ENCODE measurements at places on chromosomes 4 and X.

DNA sequence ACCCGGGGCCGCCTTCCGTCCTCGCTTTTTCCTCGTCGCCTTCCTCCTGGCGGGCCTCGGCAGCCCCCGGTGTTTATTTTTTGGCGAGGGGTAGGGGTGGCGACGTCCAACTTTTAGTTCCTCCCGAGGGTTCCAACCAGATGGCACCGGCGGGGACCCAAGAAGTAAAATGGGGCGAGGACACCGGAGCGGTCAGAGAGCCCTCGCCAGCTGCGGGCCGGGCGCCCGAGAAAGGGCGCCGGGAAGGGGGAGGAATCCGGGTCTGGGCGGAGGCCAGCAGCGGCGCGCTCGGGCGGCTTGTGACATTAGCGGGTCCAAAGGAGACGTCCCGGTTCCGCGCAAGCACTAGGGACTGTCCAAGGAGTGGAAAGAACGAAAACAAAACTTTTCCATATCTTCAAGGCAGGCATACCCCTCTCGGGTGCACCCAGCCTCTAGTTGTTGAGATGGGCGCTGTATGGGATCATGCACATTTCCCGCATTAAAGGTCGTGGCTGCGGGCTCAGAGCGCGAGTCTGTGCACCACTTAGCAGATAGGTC is 691 bp upstream of the USP46 start:
- no peak for DNase-seq

DNA sequence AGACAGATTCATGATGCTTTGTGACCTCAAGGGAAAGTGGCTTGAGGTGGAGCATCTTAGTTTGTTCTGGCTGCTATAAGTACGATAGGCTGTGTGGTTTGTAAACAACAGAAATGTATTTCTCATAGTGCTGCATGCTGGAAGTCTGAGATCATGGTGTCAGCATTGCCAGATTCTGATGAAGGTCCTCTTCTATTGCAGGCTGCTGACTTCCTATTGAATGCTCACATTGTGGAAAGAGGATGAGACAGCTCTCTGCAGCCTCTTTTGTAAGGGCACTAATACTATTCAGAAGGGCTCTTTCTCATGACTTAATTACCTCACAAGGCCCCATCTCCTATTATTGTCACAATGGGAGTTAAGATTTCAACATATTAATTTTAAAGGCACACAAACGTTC is 1674.0 kb upstream of the PCDH7 start:
- no peak for DNase-seq

DNA sequence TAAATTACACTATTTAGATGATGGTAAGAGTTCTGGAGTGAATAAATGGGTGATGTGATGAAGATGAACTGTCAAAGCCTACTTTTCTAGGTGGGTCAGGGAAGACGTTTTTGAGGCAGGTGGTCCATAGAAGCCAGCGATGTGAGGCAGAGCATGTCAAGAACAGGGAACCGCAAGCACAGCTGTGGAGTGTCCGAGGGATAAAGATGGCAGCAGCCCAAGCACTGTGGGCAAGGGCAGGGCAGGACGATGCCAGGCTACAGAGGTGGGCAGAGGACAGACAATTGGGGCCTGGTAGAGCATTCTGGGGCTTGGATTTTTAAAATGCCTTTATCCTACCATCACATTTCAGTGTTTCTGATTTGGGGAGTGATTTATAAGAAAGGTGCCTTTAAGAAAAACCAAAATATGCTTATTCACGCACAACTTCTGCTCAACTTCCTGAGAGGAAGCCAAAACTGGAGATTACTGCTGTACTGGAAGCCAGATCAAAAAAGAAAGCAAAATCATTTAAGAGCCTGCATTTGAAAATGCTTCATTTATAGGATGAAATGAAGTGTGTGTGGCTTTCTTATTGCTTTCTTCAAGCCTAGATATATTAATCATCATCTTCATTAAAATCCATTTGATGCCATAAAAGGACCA is 119.0 kb upstream of the WDR17 start:
- DNase-seq, result no peak

DNA sequence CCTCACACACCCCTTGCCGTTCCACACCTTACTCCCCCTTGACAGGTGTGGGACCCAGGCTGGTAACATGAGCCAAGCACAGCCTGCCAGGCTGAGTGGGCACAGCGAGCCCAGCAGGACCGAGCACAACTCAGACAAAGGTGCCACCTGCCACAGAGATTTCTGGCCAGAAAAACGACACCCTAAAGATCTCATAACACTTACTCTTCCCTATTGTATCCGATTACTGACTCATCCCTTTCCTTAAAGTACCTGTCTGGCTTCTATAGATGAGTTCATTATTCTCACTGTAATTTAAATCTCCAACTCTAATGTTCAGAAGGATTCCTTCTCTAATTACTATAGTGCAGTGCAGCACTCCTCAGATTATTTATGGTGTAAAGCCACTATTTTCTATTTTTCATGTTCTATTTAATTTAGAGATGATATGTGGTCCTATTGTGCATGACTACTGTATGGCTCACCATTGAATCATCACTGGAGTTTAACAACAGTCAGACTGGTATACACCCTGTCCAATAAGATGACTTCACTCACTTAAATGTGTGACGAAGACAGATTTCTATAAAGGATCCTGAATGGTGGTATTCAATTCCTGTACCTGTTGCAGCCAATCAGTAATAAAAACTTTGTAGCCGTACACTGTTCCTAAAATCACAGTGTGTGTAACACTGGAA is 7.6 kb upstream of the SYTL5 start:
- DNase-seq, result no peak

GRCh38 chrX:119419146-119419545 is 20.0 kb downstream of the SLC25A43 start:
- DNase-seq, result no peak

DNA sequence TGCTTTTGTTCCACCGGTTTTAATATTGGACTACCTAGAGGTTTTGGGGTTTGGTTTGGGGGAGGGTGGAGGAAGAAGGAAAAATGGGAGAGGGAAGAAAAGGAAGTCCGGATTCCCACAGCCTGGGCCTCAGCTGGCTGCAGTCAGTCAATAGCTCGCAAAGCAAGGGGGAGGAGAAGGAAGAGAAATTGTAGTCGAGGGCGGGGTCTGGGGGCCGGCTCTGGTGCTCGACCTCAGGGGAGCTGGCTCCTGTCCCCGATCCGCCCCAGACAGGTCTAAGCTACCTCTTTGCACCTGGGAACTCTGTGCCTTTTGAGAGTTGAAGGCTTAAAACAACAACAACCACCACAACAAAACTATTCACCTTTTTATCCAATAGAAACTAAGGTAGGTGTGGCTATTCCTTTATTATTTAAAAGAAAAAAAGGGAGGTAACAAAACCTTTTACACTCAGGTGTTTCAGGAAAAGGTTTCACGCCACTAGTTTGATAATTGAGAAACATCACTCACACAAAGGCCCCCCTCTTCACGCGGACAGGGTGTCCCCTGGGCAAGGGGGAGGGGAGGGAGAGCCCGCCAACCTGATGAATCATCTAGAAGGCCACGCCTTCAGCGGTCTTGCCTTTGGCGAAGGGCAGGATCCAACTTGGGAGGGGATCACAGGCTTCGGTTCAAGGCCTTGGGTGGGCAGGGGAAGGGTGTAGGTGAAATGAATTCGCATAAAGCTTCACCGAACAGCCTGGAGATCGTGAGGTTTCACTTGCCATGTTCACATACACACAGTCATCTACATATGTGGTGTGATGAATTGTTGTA is 1.6 kb upstream of the LNX1 start:
- no peak for DNase-seq

DNA sequence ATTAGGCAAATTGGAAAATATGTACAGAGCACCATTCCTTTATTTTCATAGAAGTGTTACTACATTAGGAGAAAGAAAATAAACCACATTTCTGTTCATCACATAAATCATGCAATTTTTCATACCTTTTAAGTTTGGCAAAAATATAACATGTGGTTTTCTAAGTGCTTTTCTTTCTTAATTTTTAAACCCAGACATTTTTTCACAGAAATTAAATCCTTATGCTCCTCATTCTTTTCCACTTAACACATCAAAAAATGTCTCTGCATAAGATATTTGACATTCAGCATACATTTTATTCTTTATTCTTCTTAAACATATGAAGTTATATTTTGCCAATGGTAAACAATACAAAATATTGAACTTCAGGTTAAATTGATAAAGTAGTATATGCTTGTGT is 826.6 kb upstream of the SLIT2 start:
- DNase-seq, result no peak

DNA sequence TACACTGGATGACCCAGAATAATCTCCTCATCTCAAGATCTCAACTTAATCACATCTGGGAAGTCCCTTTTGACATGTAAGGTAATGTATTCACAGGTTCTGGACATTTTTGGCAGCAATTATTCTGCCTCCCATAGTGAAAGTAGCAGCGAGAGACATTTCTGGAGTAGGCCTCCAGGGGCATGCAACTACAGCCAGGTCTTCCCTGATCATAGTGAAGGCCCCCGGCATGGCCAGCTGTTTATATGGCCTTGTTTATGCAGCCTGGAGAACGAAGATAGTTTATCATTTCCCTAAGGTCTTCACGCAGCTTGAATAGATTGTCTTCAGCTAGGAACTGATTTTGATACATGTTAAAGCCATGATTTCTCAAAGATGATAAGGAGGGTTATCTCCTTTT is 139.9 kb downstream of the RNF150 start:
- no peak for DNase-seq

DNA sequence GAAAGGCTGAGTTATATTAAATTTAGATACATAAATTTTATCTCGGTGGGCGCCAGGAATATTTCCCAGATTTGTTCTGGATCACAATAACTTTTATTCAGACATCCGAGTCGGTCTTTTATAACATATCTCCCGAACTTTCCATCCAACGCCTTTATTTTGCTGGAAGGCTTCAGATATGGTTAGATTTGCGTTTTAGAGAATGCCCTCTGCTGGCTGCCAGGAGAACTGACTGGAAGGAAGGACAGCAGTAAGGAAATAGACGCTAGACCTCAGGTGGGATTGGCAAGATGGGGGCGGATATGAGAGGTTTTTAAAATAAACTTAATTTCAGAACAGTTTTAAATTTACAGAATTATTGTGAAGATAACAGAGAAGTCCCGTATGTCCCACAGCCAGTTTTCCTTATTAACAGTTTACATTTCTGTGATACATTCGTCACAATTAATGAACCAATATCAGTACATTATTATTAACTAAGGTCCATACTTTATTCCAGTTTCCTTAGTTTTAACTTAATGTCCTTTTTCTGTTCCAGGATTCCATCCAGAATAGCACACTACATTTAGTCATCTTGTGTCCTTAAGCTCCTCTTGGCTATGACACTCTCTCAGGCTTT is 4.6 kb upstream of the KANTR start:
- peak; percentile 54 for DNase-seq

DNA sequence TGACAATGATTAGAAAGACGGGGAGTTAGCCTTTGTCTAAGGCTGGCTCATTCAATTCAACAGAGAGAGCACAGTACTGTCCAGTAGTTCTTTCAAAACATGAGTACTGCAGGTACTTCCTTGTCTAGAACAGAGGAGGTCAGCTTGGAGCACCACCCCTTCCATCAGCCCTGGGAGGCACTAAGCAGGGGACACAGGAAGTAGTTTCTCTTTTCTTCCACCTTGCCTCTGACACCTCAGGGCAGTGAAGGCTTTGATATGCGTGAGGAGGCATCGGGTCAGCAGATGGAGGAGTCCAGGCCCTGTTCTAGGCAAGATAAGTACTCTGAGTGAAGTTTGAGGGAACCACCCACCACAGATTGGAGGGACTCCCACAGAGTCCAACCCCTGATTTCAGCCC is 33.1 kb downstream of the MAGEB10 start:
- no peak for DNase-seq

DNA sequence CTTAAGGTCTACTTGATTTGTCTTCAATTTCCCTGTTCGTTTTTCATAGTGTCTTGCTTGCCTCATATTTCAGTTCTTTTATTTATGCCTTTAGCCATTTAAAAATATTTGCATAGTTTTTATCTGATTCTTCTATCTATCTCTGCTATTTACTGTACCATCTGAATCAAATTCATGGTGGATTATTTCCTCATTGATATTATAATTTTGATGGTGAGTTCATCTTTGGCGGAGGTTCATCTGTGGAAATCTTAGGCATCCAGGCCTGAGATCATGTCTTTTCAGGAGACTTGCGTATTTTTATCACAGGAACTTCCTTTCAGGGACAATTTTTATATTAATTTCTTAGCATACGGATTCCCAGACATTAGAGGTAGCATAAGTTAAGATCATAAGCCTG is 275.2 kb downstream of the STPG2 start:
- DNase-seq, result no peak

DNA sequence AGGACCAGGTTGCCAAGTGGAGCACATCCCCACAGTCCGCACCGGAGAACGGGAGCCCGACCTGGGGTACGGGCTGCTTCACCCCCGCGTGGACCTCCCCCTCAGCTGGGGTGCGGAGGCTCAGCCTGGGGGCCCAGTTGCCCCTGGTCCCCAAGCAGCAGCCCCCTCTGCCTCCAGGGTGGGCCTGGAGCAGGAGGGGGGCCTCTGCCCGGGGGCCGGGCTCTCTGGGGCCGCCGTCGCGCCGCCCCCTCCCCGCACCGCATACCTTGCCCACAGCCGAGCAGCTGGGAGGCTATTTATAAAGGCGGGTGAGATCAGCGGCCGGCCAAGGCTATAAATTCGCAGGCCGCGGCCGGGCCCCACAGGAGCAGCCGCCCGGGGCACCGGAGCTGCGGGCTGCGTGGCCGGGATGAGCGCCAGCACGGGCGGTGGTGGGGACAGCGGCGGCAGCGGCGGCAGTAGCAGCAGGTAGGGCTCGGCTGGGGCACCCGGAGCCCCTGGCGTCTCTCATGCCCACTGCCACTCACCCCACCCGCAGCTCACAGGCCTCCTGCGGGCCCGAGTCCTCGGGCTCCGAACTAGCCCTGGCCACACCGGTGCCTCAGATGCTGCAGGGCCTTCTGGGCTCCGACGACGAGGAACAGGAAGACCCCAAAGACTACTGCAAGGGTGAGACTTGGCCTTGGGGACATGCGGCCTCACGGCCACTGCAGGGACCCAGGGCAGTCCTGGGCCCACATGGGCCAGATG is at the start of gene SRPK3:
Gene SRPK3, plus strand, starts transcription at position 364 of the 750 bp plus-strand sequence. Its CDS starts 46 bp downstream, at position 410.
- no peak for DNase-seq

DNA sequence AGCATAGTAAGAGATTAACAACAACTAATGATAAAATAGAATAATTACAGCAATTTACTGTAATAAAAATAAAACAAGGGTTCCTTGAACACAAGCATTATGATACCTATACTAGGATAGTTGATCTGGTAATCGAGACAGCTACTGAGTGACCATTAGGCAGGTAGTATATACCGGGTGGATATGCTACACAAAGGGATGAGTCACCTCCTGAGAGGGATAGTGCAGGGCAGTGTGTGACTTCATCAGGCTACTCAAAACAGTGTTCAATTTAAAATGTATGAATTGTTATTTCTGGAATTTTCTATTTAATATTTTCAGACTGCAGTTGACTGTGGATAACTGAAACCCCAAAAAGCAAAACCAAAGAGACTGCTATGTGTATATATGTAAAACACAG is 9.7 kb upstream of the ANTXR2 start:
- no peak for DNase-seq

- DNase-seq, result no peak
Measured at GRCh38 chr4:137694138-137694537, 161.8 kb upstream of the PCDH18 start.
